ENCODE measurements at places on chromosomes 6 and 20.

GRCh38 chr6:18260448-18261106 is 3.8 kb downstream of the DEK start:
- DNase-seq, result no peak

DNA sequence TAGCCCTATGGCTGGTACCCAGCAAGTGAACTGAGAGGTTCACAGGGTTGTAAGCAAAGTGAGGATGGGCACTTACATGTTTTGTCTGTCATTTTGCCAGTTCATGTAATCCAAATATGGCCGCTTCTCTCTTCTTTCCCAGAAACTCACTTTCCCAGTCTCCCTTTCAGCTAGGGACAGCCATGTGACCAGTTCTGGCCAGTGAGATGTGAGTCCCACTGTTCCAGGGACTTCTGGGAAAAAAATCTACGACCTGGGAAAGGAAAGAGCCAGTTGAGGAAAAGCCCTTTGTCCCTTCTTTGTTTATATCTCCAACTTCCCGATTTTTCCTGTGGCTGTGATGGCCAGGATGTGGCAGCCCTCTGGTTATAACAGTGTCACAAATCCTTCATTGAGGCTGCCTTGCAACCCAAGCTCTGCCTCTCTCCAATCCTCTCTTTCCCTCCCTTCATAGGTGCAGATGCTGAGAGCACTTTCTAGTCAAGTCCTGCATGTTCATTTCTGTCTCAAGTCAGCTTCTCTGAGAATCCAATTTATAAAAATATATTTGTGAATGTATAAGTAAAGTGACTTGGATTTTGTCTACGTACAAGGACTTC is 148.6 kb upstream of the ZFP64 start:
- peak; percentile 18 for DNase-seq

DNA sequence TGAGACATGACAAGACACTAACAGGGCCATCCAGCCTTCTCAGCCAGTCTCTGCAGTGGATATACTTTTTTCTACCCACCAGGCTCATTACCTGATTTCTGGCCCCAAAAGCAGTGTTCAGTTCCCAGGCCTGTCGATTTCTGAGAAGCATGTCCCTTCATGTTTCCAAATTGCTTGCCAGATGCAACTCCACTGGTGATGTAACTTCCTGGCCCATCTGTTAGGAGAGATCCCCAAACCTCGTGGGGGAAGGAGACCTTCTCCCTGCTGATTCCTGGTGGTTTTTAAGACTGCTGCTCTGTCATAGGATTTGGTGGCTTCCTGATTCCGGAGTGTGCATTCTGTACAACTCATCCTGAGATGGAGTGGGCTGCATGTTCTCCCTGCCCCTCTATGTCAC is 31.6 kb upstream of the MRPS10 start:
- no peak for DNase-seq

- peak; percentile 67 for DNase-seq
Observed at GRCh38 chr6:74603322-74604076, 602.4 kb downstream of the COL12A1 start.

- no peak for DNase-seq
Observed at GRCh38 chr6:13678255-13678983, 33.2 kb downstream of the RANBP9 start.

DNA sequence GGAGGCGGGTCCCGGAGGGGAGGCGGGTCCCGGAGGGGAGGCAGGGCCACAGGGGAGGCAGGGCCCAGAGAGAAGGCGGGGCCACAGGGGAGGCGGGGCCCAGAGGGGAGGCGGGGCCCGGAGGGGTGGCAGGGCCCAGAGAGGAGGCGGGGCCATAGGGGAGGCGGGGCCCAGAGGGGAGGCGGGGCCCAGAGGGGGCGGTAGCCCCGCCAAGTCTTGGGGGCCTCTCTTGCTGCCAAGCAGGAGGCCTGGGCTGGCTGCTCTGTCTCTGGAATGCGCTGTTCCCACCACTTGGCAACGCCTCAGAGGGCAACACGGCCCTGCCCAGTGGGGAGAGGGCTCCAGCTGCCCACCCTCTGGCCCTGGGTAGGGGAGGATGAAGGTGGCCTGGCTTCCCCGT is 80.5 kb downstream of the YTHDF1 start:
- no peak for DNase-seq

- no peak for DNase-seq
Observed at GRCh38 chr20:19081937-19082336, 130.5 kb upstream of the SLC24A3 start.

DNA sequence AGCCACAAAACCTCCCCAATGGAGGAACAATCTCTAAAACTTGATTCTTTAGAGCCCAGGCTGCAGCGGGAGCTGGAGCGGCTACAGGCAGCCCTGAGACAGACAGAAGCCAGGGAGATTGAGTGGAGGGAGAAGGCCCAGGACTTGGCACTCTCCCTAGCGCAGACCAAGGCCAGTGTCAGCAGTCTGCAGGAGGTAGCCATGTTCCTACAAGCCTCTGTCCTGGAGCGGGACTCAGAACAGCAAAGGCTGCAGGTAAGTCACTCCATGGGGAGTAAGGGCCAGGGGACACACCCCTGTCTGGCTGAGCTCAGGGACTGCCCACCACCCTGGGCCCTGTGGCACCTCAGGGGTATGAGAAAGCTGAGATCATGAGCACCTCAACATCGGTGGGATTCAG is 24.7 kb downstream of the C20orf173 start:
- no peak for DNase-seq

DNA sequence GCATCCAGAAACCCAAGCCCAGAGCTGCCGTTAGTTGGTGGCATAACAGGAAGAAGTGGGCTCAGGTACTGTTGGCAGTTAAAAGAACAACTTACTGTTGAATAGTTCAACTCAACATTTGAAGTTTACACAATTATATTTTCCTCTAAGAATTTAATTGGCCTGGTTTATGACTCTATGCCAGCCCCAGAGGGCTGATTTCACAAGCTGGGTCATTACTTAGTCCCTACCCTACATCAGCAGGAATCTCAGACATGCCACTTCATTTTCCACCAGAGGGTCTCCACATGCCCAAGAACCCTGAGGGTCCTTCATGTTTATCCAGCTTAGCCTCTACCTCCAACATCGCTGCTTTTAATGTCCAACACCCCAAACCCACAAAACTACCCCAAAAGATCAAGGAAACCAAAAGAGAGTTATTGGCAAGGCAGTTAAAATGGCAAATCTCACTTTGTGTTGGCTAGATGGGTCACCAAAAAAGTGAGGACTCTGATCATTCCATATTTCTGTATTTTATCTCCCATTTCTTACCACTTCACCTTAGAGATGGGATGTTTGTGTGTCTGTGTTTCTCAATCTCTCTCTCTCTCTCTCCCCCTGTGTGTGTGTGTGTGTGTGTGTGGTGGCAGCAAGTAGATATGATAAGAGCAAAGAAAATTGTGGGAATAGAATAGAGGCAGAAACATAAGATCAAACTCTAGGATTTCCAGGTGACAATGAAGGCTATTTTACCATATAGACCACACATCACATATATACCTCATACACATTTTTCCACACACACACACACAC is 112.5 kb upstream of the TBX18 start:
- DNase-seq, result no peak

DNA sequence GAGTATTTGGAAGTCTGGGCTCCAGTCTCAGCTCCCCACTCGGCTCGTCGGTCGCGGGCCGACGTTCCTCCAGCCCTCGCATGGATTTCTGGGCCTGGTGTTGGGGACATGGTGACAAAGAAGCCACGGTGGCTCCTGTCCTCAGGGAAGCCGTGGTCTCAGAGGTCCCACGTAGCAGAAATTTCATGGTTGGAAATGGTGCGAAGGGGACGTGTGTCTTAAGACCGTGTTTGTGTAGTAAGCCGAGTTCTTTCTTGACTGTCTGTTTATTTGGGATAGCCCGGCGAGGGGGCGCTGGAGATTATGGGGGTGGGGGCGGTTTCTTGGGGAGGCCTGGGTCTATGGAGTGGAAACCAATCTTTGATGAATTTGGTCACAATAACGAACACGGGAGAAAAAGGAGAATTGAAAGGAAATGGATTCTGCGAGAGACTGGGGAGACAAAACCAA is 23.5 kb upstream of the MAP3K7 start:
- no peak for DNase-seq

DNA sequence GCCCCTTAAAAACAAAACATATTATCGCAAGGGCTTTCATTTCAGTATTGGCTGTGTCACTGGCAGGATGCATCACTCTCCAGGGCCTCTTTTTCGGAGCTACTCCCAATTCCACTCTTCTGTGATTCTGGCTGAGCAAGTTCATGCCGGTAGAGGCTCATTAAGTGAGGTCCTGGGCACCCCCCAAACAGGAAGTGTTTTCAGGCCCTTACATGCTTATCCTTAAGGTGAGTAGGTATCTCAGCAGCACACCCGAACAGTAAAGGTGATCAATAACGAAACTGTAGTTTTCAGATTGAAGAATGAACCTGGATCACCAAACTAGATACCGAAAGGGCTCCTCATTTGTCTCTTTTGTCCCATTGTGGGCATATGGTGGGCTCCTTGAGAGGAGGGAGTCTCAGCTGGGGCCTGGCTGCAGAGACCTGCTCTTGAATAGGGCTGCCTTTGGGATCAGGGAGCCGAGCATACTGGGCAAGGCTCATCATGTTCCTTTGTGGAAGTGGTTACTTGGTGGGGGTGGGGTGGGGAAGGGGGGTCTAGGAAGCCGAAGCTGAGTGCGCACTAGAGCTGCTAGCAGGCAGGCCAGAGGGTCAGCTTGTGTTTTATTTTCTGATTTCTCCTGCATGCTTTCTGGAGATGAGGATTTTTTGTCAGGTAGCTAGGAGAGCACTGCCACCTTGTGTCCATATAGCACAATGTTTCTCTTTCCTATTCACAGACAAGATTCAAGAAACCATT is 65.2 kb downstream of the CDS2 start:
- DNase-seq, result peak; percentile 73

GRCh38 chr6:21965016-21965415 is 331.8 kb downstream of the PRL start:
- no peak for DNase-seq

GRCh38 chr20:59948828-59949720 is 8.9 kb downstream of the FAM217B start:
- peak; percentile 61 for DNase-seq

GRCh38 chr6:4388675-4389074 is 253.3 kb upstream of the ECI2 start:
- DNase-seq, result no peak

DNA sequence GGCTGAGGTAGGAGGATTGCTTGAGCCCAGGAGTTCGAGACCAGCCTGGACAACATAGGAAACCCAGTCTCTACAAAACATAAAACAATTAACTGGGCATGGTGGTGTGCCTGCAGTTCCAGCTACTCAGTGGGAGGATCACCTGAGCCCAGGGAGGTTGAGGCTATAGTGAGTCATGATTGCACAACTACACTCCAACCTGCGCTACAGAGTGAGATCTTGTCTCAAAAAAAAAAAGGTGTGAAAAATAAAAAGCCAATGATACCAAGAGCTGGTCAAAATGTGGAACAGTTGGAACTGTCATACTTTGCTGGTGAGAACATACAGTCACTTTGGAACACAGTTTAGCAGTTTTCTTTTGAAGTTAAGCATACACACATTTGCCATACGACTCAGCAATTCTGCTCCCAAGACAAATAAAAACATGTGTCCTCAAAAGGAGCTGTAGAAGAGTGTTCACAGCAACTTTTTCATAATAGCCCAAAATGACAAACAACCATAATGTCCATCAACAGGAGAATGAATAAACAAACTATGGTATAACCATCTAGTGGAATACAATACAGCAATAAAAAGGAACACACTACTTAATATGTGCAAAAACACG is 21.6 kb upstream of the FKBP5 start:
- no peak for DNase-seq

DNA sequence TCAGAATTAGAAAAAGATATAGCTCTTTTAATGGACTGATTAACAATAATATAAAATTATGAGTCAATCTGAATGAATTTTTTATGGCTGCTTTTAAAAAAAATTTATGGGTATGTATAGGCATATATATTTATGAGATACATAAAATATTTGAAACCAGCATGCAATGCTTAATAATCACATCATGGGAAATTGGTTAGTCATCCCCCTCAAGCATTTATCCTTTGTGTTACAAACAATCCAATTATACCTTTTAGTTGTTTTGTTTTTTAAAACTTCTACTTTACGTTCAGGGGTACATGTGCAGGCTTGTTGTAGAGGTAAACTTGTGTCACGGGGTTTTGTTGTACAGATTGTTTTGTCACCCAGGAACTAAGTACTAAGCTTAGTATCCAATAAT is 63.4 kb upstream of the HMGCLL1 start:
- DNase-seq, result no peak

DNA sequence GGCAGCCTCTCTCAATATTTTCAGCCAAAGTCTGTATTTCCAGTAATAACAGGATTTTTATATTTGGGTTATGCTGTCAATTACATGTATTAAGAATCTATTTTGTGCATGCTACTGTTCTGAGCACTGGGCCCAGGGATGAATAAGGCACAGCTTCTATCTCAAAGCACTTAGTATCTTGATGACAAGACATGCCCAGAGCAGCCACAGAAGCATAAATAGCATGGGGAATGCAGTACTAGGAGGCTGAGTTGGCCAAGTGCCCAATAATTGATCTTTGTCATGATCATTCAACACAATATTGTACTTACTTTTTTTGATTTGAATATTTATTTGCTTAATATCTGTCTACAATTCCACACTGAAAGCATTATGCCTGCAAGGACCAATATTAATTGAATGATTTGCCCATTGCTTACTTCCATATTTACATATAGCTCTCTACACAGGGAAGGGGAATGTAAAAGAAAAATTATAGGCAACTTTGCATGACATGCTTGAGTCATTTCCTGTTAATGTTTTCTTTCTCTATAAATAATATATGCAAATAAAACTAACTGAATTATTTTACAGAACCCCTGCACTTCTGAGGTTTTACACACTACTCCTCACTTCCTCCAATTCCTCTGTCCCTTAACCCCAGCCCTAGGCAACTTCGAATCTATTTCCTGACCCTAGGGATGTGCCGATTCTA is 298.9 kb upstream of the BMP2 start:
- peak; percentile 95 for DNase-seq

DNA sequence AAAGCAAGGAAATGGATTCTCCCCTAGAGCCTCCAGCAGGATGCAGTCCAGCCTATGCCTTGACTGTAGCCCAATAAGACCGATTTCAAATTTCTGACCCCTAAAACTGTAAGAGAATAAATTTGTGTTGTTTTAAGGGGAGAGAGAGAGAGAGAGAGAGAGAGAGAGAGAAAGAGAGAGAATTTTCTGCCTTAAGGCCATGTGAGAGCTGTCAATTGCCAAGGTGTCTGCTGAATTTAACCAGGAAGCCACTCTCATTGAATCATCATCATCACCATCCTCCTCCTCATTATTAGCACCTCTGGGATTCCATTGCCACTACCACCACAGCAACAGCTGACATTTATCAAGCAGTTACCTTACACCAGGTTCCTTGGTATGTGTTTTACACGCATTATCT is 27.8 kb upstream of the TNFRSF21 start:
- no peak for DNase-seq
